Stimulated activated CD4-positive, alpha-beta T cell treated with anti-CD3 and anti-CD28 coated beads, Interleukin-1b, Interleukin-23, amount 100 ng/mL, for 1 hour (primary cell): ENCODE measurements at places on chromosomes 5 and 9.

GRCh38 chr5:10485897-10486296 is 44.2 kb downstream of the ROPN1L start:
- DNase-seq: no peak

GRCh38 chr9:105681724-105682123 is 12.6 kb upstream of the TMEM38B start:
- DNase-seq: no peak

GRCh38 chr5:133260715-133261114 is 208.9 kb downstream of the HSPA4 start:
- no peak for DNase-seq

DNA sequence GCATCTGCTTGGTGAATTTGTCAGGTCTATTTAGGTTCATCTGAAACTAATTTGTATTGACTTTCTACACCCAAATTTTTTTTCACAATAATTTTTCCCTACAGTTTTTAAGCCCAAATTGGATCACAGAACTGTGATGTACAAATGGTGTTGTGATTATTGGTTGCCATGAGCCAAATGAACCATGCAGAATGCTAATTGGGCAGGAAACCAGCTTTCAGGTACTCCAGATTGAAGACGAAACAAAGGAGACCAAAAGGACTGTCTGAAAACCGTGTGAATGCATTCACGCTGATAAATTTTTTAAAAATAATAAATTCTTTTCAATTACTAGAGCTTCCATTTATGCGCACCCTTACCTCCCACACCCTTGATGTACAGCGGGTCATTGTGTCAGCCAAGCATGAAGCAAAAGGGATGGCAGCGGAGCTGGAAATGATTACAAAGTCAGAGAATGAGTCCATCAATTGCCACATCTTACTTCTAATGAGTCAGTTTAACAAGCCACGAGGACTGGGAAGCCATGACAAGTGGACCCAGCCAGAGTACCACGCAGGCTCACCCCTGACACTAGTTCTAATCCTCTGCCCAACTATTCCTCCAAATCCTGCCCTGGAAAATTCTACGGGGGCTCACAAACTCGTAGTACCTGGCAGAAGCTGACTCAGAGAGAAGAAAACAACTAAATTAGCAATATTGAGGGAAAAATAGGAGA is 66.5 kb downstream of the SEMA6A start:
- DNase-seq: no peak

GRCh38 chr5:158641016-158641415 is 458.7 kb downstream of the EBF1 start:
- DNase-seq: no peak
